Activated CD8-positive, alpha-beta T cell treated with anti-CD3 and anti-CD28 coated beads for 36 hours (primary cell): ENCODE measurements at places on chromosomes 11 and 22. TPM values are rescaled to one million over a fixed set of nuclear protein-coding genes. Genes with fewer than 3 reads are reported as not detected.

GRCh38 chr11:70142221-70142875 is 60.7 kb upstream of the FADD start:
- DNase-seq, result no peak

The ADAMTS8 gene
- total RNA-seq, result not detected

GRCh38 chr22:39153220-39153717 is 789 bp upstream of the CBX7 start:
- DNase-seq, result no peak

DNA sequence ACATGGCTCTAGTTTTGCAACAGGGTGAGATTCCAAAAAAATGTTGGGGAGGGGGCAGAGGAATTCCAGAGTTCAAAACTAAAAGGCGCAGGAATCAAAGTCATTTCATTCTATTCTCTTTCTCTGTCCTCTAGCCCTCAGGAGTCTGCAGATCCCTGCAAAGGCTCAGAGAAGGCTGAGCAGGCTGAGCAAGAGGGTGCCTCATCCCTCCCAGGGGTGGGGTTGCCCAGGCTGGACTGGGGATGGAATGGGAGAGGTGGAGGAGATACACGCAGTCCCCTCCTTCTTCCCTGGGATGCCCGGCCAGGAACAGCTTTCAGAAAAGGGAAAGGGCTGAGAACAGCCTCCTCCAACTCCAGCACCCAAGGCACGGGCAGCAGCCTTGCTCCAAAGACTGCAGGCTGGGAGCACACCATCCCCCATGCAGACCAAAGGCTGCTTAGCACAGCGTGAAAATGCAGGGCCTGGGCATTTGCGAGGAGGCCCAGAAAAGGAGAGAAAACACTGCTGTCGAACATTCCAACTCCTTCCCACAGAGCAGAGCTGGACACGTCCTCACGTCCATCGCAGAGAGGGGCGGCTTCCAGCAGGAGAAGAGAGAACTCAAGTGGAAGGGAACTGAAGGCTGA is 51.8 kb downstream of the MN1 start:
- no peak for DNase-seq

GRCh38 chr11:91129596-91129995 is 906.7 kb upstream of the CHORDC1 start:
- no peak for DNase-seq

- DNase-seq, result no peak
Measured at GRCh38 chr11:72204886-72205285, 11.7 kb upstream of the FOLR2 start.

DNA sequence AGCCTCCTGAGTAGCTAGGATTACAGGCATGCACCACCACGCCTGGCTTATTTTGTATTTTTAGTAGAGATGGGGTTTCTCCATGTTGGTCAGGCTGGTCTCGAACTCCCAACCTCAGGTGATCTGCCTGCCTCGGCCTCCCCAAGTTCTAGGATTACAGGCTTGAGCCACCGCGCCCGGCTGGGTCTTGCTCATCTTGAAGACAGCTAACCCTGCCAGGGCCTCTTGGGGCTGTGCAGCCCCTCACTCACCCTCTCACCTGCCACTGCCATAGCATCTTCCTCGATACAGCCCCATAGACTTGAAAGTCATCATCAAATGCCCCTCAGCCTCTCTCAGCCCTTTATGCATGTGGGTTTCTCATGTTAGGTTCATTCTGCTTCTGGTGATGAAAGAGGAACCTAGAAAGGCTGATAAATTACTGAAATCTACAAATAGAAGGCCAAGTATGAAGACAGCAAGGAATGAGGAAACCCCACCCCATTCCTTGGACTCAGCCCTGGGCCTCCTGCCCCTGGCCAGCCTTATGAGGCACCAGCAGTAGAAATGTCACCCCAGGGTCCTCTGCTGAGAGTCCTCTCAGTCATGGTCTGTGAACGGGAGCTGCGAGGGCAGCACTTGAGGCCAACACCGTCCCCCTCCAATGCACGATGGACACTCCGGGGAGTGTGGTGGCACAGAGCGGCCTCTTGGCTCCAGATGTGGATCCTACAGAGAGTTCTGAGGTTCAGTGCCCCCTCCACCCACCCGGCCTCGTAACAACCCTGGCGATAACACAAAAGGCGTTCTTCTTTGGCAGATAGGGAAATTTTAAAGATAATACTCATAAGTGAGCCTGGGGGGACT is 24.8 kb downstream of the SCGB1A1 start:
- no peak for DNase-seq

GRCh38 chr22:19016081-19016766 is 80.1 kb upstream of the PRODH start:
- no peak for DNase-seq

DNA sequence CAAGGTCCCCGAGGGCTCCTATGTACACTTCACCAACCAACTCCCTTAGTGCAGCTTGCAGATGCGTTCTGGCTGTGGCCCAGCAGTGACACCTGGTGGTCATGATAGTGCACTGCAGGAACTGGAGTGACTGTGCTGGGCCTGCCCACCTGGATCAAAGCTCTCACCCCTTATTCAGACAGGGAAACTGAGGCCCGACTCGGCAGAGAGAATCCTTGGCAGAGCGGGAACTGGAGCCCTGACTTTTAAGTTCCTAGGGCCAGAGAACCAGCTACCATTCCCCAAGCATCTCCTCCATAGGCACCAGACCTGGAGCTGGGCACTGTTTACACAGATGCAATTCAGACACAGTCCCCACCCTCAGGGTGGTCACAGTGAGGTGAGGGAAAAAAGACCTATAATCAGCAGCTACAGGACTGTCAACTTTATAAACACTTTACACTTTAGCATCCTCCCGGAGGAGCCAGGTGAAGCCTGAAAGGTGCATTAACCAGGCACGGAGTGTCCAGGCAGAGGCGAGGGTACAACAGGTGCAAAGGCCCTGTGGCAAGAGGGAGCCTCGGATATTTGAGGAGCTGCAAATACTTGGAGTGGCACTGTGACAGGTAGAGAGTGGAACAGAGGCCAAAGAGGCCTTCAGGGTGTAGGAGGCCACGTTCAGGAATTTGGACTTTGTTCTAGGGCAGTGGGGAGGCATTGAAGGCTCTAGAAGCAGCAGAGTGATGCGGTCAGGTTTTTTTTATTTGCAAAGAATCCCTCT is 22.0 kb downstream of the RHBDD3 start:
- DNase-seq, result peak; percentile 81

The NADSYN1 gene
- total RNA-seq, result 115 TPM

- DNase-seq, result no peak
Measured at GRCh38 chr11:94635072-94635471, 67.9 kb downstream of the PIWIL4 start.

GRCh38 chr11:105937331-105937730 is 84.7 kb downstream of the MSANTD4 start:
- DNase-seq, result no peak

DNA sequence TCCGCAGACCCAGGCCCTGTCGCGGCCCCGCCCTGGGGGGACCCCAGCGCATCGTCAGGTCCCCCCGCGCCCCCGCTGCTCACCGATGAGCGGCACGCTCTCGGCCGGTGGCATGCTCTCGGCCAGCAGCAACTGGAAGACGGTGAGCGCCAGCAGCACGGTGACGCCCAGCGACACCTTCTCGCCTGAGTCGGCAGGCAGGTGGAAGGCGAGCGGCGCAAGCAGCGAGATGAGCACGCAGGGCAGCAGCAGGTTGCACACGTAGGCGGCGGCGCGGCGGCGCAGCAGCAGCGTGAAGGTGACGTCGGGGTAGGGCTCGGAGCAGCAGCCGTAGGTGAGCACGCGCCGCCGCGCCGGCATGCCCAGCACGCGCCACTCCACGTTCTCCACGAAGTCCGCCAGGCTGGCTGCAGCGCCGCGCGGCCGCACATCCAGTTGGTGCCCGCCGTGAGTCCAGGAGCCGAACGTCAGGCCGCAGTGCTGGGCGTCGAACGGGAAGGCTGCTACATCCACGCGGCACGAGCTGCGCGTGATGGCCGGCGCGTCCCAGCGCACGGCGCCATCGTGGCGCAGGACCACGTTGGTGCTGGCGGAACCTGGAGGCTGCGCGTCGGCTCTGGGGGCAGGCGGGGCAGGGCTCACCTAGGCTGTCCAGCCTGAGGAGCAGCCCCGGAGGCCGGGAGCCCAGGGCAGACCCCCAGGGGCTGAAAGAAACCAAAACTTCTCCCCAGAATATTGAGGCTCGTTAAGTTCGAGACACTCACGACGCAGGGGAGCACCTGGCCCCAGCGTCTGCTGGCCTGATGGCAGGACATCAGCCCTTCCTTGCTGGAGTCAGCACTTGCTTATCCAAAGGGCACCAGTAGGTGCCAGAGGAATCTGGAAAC is 3.8 kb downstream of the CHRNA10 start:
- no peak for DNase-seq

DNA sequence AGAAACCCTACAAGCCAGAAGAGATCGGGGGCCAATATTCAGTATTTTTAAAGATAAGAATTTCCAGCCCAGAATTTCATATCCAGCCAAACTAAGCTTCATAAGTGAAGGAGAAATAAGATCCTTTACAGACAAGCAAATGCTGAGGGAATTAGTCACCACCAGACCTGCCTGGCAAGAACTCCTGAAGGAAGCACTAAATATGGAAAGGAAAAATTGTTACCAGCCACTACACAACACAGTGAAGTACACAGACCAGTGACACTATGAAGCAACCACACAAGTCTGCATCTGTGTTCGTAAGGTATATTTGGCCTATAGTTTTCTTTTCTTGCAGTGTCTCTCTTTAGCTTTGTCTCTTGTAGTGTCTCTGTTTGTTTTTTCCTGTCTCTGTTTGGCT is 29.0 kb downstream of the TMEM225 start:
- no peak for DNase-seq
